ENCODE measurements at places on chromosomes 6 and 20. TPM values are rescaled to one million over a fixed set of nuclear protein-coding genes. Genes with fewer than 3 reads are reported as not detected.
A peak's percentile ranks its signal among the peaks of the same experiment; 100 is the strongest.

DNA sequence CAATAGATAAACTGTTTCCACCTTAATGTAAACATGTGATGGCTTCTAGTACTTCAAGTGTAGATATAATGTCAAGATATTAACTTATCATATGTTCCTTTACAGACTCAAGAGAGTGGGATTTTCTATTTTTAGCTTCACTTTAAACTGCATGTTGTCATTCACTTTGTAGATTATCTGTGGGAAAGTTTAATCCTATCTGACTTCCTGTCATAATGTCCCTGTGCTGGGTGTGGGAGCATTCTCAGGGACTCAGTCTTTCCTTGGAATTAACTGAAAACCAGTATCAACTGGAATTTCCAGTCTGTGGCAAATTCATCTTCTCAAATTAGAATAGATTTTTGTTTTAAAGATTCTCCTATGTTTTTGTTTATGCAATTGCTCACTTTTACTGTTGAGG is 226.1 kb upstream of the FERMT1 start:
- DNase-seq: no peak

DNA sequence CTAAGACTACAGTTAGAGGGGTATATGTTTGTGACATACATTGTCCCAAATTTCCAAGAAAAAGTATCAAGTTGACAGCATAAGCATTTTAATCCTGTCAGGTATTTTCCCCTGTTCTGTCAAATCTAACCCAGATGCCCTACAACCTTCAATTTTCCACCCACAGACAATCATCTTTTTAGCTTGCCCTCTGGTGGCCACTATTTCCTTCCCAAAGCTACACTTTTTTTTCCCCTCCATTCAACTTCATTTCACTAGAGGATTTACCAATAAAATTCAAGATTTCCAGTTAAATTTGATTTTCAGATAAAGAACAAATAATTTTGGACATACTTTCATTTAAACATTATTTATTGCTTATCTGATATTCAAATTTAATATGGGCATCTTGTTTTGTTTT is 286.6 kb downstream of the TENT5A start:
- DNase-seq: peak; percentile 4

DNA sequence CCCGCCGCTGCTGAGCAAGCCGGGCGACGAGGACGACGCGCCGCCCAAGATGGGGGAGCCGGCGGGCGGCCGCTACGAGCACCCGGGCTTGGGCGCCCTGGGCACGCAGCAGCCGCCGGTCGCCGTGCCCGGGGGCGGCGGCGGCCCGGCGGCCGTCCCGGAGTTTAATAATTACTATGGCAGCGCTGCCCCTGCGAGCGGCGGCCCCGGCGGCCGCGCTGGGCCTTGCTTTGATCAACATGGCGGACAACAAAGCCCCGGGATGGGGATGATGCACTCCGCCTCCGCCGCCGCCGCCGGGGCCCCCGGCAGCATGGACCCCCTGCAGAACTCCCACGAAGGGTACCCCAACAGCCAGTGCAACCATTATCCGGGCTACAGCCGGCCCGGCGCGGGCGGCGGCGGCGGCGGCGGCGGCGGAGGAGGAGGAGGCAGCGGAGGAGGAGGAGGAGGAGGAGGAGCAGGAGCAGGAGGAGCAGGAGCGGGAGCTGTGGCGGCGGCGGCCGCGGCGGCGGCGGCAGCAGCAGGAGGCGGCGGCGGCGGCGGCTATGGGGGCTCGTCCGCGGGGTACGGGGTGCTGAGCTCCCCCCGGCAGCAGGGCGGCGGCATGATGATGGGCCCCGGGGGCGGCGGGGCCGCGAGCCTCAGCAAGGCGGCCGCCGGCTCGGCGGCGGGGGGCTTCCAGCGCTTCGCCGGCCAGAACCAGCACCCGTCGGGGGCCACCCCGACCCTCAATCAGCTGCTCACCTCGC is 1.5 kb downstream of the ARID1B start:
- DNase-seq: peak; percentile 52

DNA sequence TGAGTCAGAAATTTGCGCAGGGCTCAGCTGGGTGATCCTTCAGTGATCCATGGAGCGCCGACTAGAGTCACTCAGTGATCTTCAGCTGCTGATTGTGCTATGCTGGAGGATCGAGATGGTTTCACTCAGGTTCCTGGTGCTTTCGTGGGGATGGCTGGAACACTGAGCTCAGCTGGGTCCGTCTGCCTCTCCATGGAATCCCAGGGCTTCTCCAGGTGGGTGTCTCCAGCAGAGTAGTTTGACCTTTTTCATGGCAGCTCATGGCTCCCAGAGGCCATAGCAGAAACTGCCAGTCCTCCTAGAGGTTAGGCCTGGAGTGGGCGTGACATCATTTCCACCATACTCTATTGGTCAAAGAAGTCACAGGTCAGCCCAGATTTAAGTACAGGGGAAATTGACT is 88.8 kb upstream of the SIRPA start:
- DNase-seq: no peak

GNAS-AS1 gene
- 0.27 TPM for polyA plus RNA-seq

CYP39A1 gene
- 0.65 TPM for polyA plus RNA-seq

All from mammary epithelial cell (primary cell).